ENCODE measurements at places on chromosomes 3 and 15.

- peak; percentile 43 for DNase-seq
Observed at GRCh38 chr3:9779721-9780457, 10.1 kb upstream of the CAMK1 start.

DNA sequence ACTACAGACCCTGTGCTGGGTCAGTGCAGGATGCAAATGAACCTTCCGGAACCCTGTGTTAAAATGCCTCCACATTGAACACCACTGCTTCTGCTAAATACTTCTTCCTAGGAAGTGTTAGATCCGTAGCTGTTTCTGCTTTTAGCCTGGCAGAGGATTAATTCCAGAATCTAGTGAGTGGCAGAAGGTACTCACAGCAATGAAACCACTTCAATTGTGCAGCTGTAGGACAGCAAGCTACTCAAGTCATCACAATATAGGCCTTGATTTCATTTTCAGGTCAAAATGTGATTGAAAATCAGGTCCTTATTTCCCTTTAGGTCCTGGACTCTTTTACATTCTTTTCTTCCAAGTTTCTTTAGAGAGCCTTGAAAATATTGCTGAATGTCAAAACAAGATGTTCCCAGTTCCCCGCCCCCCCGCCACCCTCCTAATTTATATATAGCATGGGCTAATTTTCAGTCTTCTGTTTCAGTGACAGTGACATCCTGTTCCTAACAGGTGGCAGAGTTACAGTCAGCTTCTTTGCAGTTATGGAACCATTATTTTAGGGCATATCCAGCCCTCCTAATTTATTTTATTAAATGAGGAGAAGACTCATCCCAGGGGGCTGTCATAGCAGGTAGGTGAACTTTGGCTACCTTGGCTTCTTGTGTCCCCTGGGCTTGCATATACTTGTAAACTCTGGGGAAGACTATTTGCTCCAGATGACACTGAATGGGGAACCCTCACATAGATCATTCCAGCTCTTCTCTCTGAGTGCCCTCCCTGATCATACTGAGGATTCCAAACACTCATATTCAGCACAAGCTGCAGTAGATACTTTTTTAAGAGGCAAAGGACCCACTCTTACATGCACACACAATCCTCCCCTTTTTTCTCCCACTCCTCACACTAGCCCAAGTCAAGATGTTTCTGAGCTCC lies 28.0 kb upstream of the ARNT2 start:
- DNase-seq: no peak

GRCh38 chr3:169179722-169180121 lies 483.8 kb downstream of the MECOM start:
- DNase-seq: no peak

DNA sequence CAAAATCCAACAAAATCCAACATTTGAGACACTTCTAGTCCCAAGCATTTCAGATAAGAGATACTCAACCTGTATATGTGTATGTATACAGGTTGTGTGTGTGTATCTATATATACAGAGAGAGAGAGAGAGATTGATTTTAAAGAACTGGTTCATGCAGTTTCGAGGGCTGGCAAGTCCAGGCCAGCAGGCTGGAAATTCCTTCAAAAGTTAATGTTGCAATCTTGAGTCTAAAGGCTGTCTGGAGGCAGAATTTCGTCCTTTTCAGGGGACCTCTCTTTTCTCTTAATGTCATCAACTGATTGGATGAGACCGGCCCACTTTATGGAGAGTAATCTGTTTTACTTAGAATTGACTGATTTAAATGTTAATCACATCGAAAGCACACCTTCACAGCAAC lies 199.6 kb upstream of the IL12A start:
- DNase-seq: no peak

All from stimulated activated effector memory CD8-positive, alpha-beta T cell treated with anti-CD3 and anti-CD28 coated beads, Interleukin-12 subunit alpha, Interleukin-12 subunit beta, amount 100 ng/mL, for 72 hours (primary cell).